ENCODE measurements at places on chromosomes 4 and X.

- no peak for DNase-seq
Measured at GRCh38 chrX:150701377-150701776, 8.2 kb downstream of the MTMR1 start.

DNA sequence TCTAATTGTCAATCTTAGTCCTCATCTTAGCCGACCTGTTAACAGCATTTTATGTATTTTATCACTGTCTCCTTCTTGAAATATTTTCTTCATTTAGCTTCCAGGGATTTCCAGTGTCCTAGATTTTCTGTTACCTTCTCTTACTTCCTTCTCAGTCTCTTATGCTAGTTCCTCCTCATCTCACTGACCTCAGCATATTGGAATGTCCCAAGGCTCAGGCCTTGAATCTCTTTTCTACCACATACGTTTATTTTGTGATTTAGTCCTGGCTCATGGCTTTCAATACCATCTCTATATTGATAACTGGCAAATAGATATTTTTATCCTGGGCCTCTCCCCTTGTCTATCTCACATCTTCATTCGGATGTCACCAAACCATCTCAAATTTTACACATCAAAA is 61.1 kb downstream of the IQCM start:
- no peak for DNase-seq

GRCh38 chr4:124061413-124061812 is 651.1 kb downstream of the ANKRD50 start:
- no peak for DNase-seq

GRCh38 chr4:2702361-2702760 is 53.8 kb downstream of the TNIP2 start:
- DNase-seq, result no peak

DNA sequence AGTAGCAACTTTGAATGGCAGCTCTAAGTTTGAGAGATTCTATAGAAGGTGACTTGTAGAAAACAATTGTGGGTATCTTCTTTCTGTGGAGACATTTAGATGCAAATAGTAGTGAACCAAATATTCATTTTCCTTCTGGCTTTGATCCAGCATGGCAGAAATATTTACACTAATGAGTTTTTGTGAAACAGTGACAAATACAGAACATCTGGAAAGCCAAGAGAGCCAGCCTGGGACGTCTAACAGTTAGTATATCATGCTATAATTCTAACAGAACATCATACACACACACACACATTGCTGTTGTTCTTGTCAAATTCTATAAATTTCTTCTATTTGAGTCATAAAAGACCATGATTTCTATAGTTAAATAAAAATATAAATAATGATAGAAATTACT is 1777.9 kb downstream of the ARAP2 start:
- DNase-seq, result no peak

DNA sequence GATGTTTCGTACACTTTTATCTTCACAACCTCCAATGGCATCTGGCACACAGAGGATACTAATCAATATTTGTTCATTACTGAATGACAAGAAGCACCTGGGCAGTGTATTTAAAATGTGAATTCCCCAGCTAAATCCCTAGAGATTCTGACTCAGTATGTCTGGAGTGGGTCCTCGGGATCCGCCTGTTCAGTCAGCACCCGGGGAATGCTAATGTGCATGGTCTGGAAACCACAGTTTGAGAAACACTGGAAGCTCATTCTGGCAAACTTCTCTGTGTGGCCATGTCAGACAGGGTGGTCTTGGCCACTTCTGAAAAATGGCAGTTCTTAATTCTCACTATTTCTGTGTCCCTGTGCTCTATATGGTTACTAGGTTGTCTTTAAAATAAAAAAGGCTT is 138.8 kb upstream of the VCX start:
- no peak for DNase-seq
